Renal cortex interstitium (tissue), 15 donors: ENCODE measurements at places on chromosomes 12 and 14.

DNA sequence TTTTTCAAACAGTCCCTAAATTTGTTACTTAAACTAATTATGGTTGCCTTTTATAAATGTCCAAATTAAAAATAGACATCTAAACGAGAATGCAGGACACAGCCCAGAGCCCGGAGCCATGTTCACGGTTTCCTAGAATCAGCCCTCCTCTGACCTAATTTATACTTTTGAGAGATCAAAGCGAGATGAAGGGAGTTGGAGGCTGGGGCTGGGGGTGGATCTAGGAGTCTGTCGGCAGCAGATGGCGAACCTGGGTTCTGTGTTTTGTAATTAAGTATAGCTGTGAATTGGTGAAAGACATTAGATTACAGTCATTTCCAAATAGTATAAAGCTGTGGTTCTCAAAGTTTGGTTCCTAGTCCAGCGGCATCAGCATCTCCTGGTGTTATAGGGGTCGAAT lies 210.1 kb downstream of the SLC41A2 start:
- DNase-seq: no peak

DNA sequence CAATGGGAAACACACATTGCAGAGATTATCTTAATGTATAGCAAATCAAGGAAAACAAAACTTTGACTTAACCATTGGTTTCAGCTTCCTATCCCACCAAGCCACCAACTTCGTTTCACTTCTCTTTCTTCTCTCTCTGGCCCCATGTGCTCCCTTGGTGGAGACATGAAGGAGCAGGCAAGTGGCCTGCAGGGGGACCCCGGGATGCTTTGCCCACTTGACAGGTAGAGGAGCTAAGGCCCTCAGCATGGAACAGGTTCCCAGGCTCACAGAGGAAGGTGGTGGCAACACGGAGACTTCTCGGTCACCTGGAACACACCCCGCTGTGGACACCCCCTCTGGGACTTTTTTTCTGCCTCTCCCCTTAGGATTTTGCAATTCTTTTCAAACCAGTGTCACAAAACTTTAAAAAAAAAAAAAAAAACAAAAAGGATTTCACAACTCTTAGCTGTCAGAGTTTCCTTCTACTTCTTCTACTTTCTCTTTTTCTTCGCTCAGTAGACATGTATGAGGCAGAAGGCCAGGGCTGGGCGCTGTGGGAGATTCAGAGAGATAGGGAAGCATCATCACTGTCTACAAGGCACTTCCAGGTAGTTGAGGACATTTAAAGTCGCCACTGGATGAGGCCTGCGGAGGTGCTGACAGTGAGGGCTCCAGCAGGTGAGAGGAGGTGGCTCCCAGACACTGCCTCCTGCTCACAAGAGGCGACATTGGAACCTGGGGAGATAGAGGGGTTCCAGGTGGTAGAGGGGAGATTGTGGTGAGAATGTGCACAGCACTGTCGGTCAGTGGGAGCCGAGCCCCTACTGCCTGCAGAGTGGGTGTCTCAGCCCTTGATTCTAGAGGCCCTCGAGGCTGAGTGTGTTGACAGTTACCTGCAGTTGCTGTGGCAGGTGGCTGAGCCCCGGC lies 119.6 kb downstream of the GCH1 start:
- no peak for DNase-seq

GRCh38 chr12:113862590-113863454 lies 103.3 kb downstream of the RBM19 start:
- no peak for DNase-seq

GRCh38 chr12:20624718-20625117 lies 70.4 kb upstream of the SLCO1C1 start:
- DNase-seq: peak; percentile 32

DNA sequence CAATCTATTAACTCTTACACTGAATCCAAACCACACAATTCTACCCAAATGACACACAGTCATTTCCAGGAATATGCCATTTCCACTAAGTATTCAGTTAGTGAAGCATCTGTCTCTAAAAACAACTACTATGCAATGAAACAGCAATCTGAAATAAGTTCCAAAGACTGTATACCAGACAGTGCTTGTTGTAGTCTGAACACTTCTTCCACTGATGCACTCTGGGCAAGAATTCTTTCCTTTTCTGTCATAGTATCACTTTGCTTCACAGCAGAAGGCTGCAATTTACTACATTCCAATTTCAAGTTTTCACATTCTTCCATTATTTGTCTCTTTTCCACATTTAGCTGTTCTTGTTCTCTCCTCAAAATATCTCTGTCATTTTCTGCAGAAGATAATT lies 25.8 kb downstream of the TRIP11 start:
- no peak for DNase-seq

GRCh38 chr12:71671816-71672215 lies 7.7 kb downstream of the THAP2 start:
- no peak for DNase-seq

- no peak for DNase-seq
Observed at GRCh38 chr14:95296966-95297365, 22.7 kb downstream of the CLMN start.

GRCh38 chr12:32301216-32301615 lies 98.1 kb upstream of the FGD4 start:
- no peak for DNase-seq

GRCh38 chr14:73741876-73742519 lies 27.8 kb upstream of the PNMA1 start:
- DNase-seq: no peak

DNA sequence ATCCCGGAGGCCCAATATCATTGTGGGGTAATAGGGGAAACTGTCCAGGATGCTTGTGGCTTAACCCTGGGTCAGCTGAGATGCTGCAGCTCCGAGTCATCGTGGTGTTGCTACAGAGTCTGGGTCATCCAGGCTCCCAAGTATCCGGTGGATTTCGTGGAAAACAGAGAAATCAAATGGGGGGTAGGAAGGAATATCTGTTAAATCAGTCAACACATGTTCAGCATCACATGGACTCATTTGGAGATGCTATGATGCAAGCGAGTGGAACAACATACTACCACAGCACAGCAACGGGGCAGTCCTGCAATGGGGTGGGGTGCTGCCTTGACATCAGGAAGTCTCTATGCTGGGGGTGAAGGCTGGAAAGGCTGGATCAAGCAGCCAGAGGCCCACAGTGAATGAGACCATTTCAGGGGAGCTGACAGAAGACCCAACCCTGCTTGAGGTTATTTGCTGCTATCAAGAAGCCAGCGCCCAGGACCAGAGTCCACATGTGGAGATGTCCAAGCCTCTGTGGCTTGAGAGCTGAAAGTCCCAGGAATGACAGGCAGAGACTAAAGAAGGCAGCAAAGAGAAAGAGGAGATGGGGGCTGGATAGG lies 22.9 kb downstream of the VDR start:
- DNase-seq: no peak

DNA sequence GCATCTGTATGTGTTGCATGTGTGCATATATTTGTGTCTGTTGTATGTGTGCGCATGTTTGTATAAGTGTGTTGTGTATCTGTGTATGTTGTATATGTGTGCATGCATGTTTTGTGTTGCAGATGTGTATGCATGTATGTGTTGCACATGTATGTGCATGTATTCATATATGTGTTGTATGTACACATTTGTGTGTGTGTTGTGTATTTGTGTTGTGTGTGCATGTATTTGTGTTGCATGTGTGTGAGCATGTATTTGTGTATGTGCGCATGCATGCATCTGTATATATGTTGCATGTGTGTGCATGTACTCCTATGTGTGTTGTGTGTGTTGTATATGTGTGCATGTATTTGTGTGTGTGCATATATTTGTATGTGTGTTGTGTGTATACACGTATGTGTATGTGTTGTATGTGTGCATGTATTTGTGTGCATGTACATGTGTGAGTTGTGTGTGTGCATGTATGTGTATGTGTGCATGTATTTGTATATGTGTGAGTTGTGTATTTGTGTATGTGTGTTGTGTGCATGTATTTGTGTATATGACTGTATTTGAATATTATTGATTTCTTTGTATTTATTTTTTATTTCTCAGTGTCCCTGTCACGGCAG lies 16.8 kb downstream of the SLC8B1 start:
- DNase-seq: no peak

GRCh38 chr14:55426891-55427290 lies 13.5 kb downstream of the TBPL2 start:
- no peak for DNase-seq

GRCh38 chr14:100592972-100593371 lies 5.8 kb upstream of the BEGAIN start:
- no peak for DNase-seq

DNA sequence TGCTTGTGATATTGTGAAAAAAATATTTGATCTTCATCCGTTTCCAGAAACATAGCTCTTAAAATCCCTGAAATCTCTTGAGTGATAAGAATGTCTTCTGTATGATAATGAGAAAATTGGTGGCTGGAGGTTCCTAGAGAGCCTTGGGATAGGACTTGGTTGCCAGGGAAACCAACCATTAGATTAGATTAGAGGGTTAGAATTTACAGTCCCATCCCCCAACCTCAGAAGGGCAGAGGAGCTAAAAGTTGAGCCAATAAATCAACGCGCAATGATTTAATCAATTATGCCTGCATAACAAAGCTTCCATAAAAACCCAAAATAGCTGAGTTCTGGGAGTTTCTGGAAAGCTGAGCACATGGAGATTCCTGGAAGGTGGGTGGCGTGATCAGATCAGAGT lies 10.6 kb downstream of the SEL1L start:
- DNase-seq: no peak

GRCh38 chr12:113346353-113346752 lies 11.4 kb upstream of the SLC8B1 start:
- DNase-seq: no peak

DNA sequence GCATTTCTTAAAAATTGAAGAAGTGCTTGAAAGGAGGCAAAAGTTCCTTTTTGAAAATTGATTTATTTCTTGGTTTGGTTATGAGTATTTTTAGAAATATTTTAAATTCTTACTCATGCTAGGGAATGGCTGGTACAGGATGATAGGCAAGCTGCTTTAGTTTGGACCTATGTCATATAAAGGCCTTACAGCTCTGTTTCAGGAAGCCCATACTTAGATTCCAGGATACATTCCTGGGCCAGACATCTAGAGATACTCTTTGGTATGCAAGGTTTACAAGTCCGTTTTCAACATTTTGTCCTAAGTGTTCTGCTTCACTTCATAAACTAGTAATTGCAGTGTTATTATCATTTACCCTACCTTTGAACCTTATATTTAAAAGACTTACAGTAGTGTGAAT lies 186.8 kb downstream of the FUT8 start:
- no peak for DNase-seq

DNA sequence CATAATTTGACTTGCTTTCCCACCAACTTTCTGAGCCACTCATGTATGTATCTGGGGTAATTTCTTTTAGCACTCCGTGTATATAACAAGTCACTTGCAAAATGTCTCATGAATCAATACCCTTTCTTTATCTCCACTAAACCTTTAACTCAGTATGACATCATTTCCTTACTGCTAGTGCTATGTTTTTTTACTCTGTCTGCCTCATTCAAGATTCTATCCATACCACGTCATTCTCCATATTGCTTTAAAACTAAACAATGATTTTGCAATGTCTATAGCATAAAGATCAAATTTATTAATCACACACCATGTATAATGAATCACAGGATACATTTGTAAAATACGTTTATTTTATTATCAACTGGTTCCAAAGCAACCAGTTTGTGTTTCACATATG lies 178.2 kb downstream of the PIK3C2G start:
- no peak for DNase-seq

- DNase-seq: no peak
Observed at GRCh38 chr12:132321321-132322118, 7.9 kb downstream of the GALNT9 start.

- DNase-seq: no peak
Observed at GRCh38 chr12:47868552-47869031, 36.2 kb downstream of the VDR start.

DNA sequence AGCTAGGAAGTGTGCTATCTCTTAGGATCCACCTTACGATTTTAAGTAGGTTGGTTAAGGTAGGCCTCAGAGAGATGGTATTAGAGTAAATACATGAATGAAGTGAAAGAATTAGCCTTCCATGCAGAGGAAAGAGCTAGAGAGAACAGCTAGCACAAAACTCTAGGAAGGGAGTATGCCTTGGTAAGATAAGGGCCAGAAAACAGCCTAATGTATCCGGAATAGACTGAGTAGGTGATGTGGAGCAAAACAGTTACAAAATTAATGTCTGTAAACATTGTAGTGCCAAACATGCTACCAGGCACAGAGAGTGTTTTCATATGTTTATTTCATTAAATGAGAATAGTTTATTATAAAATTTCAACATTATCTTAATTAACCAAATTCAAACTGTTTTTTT lies 315.1 kb downstream of the SOX5 start:
- no peak for DNase-seq

DNA sequence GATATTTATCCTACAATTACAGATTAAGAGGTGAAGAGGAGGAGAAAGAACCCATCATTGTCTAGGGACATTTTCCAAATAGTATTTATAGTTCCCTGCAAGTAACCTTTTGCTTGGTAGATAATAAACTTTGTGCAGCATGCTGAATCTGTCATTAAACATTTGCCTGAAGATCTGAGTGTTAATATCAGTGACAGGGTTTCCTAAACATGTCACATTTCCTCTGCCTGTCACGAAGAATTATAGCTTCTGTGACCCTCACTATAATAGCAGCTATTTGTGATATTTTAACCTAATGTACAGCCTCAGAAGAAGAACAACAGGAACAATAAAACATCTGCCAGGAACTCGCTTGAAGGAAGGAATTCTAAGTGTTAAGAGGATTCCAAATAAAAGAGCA lies 350.3 kb downstream of the GXYLT1 start:
- DNase-seq: no peak

GRCh38 chr14:74038020-74038859 lies 19.1 kb downstream of the BBOF1 start:
- peak; percentile 30 for DNase-seq

DNA sequence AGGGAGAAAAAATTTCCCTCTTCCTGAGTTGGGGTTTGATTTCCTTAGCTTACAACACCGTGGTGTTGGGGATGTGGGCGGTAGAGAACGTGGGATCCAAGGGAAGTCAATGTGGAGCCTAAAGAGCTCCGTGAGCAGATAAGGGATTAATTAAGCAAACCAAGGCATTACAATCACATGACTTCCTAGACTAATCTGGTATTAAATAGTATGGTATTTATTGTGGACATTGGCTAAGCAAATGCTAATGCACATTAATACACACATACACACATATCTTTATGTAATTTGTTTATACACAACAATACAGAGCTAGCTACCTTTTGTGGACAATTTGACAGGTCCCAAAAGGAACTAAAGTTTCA lies 791 bp upstream of the RNF41 start:
- DNase-seq: no peak

- no peak for DNase-seq
Observed at GRCh38 chr12:107560899-107561285, 124.7 kb upstream of the PWP1 start.

GRCh38 chr12:53069621-53070410 lies 9.4 kb downstream of the SPRYD3 start:
- no peak for DNase-seq

- no peak for DNase-seq
Observed at GRCh38 chr14:100665511-100666032, 61.1 kb upstream of the DLK1 start.

GRCh38 chr12:65878540-65878939 lies 54.3 kb downstream of the HMGA2 start:
- DNase-seq: no peak

- no peak for DNase-seq
Observed at GRCh38 chr12:52193991-52194390, 2.2 kb upstream of the KRT80 start.
